Mammary epithelial cell (primary cell): ENCODE measurements at places on chromosomes 2 and 18. TPM values are rescaled to one million over a fixed set of nuclear protein-coding genes. Genes with fewer than 3 reads are reported as not detected.
A peak's percentile ranks its signal among the peaks of the same experiment; 100 is the strongest.

GRCh38 chr2:120269816-120270215 lies 17.2 kb downstream of the RALB start:
- no peak for DNase-seq

GRCh38 chr2:170974304-170974993 lies 45.4 kb downstream of the GORASP2 start:
- no peak for DNase-seq

DNA sequence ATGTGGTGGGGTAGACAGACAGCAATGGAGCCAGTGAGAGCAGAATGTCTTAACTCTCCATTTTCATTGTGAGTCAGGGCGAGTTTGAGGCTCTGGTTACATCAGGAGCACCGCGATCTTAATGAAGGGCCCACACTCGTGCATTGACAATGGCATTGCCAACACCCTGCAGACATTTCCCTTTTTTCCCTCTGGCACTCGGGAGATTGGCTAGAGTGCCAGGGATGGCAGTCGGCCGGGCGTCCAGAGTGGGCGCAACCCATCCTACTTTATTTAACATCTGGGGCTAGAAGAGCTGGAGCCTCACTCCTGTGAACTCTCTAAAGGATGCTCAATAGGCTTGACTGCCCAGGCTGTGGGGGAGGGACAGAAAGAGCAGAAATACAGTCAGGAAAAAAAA lies 9.7 kb downstream of the PROKR1 start:
- no peak for DNase-seq

- no peak for DNase-seq
These were observed 25.7 kb downstream of the C2orf49 start for GRCh38 chr2:105362862-105363591.

- no peak for DNase-seq
These were observed 83.7 kb downstream of the FMNL2 start for GRCh38 chr2:152418688-152419087.

- peak; percentile 63 for DNase-seq
These were observed 25.4 kb downstream of the PDCL3 start for GRCh38 chr2:100588071-100588786.

DNA sequence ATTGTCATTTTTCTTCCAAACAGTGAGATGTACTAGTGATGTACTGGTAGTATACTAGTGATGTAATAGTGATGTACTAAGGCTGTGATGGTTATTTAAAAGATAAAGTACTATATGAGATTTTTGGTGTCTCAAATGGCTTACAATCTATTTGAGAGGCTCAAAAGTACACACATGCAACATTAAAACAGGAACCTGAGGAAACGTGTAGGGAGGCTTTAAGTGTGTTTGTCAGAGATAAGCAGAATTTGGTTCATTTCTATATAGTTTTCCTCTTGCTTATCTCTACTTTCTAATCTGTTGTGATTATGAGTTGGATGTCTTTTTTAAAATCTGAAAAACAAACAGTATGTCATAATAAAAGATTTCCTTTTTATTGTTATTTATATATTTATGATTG lies 100.9 kb upstream of the SERTAD2 start:
- no peak for DNase-seq

- DNase-seq, result peak; percentile 75
These were observed 72.9 kb upstream of the STK39 start for GRCh38 chr2:168320267-168320666.

- peak; percentile 9 for DNase-seq
These were observed 15.2 kb downstream of the TSPYL6 start for GRCh38 chr2:54240515-54241469.

Gene C2orf72
- total RNA-seq, result 0.33 TPM in 1 of 2 replicates, not detected in the other

Gene FEV
- total RNA-seq, result not detected

GRCh38 chr2:42138163-42139015 lies 30.8 kb upstream of the EML4 start:
- DNase-seq, result peak; percentile 81

Gene HOXD8
- total RNA-seq, result 0.16 and 0.35 TPM in 2 replicates

Gene ARHGAP28
- total RNA-seq, result 0.27 and 0.38 TPM in 2 replicates

- DNase-seq, result no peak
These were observed 66.0 kb upstream of the PGAP1 start for GRCh38 chr2:196992466-196992865.

GRCh38 chr2:47299555-47299954 lies 103.4 kb upstream of the MSH2 start:
- peak; percentile 52 for DNase-seq

DNA sequence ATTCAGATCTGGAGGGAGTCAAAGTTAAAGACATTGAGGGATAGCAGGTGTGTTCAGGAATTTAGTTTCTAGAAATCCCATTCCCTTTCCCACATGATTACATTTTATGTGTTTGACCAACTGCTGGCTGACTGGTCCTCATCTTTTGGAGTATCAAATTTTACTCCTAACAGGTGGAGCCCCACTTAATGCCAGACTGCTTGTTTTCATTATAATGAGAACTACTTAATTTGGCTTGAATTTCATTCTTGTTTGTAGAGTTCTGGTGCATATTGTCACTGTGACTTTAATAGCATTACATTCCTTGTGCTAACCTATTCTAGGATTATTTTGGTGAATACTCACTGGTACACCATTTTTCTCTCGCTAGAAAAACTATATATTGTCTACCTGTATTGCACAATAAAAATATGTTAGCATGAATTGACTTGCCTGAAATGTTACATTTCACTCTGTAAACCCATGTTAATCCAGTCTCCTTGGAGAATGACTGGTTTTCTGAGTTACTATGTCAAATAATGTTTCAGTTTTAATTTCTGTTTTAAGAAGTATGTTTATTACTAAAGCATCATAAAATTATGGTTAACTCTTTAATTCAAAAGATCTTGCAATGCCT lies 98.2 kb downstream of the TANC1 start:
- DNase-seq, result peak; percentile 50

- no peak for DNase-seq
These were observed 7.1 kb downstream of the ERBB4 start for GRCh38 chr2:212531499-212531898.
